ENCODE measurements at places on chromosomes 5 and 9.

DNA sequence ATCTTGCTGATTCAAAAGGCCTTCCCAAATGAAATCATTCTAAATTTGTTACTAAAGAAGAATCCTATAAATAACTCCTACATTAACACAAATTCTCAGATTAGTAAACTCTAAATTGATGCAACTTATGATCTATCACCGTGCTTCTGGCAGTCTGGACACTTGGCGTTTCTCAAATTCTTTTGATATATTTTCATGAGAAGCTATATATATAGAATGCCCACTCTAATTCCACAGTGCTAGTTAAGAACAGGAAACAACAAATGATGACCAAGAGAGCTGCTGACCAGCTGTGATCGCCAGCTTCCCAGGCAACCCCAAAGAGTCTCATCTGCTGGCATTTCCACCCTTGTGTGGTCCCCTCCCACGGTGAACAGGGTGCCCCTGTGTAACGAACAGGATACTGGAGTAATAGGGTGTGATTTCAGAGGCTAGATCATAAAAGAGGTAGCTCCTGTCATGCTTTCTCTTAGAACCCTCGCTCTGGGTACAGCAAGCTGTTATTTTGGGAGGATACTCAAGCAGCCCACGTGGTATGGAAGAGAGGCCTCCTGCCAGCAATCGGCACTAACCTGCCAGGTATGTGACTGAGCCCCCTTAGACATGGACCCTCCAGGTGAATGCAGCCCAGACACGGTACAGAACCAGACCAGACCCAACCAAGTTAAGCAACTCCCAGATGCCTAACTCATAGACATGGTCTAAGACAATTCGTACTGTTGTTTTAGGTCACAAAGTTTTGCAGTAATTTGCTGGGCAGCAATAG is 64.7 kb downstream of the CDC14B start:
- DNase-seq, result no peak

GRCh38 chr5:132438917-132439316 is 51.7 kb downstream of the IRF1 start:
- DNase-seq, result no peak

GRCh38 chr5:1431896-1432295 is 13.3 kb downstream of the SLC6A3 start:
- DNase-seq, result no peak

DNA sequence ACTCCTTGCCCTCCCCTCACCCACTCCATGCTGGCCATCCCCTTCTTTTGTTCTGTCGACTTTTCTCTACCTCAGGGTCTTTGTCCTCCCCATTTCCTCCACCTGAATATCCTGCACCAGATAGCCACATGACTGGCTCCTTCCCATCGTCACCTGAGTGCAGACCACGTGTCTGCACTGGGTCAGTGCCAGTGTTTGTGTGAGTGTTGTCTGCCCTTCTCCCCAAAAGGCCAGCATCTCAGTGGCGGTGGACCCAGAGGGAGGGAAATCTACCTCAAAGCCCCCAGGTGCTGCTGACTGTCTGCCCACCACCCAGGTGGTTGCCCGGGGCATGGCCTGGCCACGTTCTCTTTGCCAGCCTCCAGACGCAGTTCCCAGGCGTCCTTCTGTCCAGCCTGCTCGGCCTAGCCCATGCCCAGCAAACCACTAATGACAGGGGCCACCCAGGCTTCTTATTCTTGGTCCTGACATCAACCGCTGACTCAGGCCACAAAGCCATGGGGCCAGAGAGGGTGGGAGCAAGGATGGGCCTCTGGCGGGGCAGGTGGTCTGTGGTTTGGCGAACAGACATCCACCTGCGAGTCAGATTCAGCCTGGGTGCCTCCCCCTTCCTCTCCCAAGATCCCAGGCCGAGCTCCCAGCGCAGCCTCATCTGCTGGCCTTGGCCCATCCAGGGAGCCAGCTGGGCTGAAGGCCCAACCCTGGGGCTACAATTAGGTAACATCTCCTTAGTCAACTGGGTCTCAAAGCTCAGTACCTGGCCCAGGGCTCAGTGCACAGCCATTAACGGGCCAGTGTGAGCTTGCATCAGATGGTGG is 5.5 kb upstream of the NINJ1 start:
- DNase-seq, result no peak

- no peak for DNase-seq
Measured at GRCh38 chr5:151130922-151131891, 26.4 kb downstream of the ANXA6 start.

DNA sequence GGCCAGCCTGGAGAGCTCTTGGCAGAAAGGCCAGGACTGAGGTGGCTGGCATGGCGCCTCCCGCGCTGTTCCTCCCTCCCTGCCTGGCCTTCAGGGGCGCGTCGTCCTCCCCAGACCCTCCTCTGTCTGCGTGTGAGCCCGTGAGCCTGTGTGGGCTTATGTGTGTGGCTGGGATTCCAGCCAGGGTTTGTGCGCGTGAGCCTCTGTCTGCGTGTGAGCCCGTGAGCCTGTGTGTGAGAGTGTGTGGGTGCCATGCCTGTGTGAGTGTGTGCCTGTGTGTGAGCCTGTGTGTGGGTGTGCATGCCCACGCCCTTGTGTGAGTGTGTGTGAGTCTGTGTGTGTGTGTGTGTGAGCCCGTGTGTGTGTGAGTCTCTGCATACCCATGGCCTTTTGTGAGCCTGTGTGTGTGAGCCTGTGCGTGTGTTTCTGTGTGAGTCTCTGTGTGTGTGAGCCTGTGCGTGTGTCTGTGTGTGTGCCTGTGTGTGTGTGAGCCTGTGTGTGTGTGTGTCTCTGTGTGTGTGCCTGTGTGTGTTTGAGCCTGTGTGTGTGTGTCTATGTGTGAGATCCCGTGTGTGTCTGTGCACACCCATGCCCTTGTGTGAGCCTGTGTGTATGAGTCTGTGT is 13.0 kb downstream of the RXRA start:
- DNase-seq, result no peak

- no peak for DNase-seq
Measured at GRCh38 chr9:31683116-31683515, 701.3 kb upstream of the ACO1 start.

DNA sequence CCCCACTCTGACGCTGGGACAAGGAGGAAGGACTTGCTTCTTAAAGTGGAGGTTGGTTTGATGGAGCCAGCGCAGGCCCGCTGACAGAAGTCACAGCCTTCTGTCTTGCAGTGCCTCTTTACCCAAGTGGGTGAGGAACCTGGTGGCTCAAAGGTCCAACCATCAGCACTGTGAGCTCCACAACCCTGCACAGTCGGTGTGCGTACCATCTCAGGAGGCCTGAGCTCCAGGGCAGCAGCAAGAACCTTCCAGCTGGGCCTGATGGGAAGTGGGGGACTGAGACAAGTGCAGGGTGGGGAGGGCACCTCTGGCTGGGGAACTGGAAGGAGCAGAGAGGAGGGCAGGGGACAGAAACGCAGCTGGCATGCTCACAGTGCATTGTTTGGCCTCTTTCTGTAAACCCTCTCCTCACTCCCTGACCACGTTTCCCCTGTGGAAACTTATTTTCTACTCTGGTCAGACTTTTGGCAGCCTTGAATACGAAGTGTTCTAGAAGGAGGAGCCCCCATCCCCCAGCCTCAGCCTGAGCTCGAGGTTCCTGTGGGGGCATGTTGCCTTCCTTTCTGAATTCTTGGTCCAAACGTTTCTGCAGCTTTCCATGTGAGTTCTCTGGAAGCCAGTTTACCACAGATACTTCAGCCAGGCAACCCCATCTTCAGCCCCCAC is 178.5 kb upstream of the PITX1 start:
- no peak for DNase-seq

- DNase-seq, result no peak
Measured at GRCh38 chr9:98520221-98520960, 188.3 kb downstream of the GABBR2 start.

GRCh38 chr9:122930541-122931225 is 629 bp downstream of the ZBTB26 start:
- peak; percentile 33 for DNase-seq

DNA sequence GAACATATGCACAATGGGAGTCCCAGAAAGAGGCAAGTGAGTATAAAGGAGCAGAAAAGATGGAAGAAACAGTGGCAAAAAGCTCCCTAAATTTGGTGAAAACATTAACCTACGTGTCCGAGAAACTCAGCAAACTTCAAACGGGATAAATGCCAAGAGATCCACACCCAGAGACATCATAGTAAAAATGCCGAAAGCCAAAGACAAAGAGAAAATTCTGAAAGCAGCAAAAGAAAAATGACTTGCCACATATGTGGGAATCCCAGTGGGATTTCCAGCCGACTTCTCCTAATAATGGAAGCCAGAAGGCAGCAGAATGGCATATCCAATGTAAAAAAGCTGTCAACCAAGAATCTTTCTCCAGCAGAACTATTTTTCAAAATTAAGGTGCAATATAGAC is 101.2 kb downstream of the ADAMTS2 start:
- no peak for DNase-seq

- no peak for DNase-seq
Measured at GRCh38 chr5:122362361-122362760, 50.3 kb downstream of the SNCAIP start.

DNA sequence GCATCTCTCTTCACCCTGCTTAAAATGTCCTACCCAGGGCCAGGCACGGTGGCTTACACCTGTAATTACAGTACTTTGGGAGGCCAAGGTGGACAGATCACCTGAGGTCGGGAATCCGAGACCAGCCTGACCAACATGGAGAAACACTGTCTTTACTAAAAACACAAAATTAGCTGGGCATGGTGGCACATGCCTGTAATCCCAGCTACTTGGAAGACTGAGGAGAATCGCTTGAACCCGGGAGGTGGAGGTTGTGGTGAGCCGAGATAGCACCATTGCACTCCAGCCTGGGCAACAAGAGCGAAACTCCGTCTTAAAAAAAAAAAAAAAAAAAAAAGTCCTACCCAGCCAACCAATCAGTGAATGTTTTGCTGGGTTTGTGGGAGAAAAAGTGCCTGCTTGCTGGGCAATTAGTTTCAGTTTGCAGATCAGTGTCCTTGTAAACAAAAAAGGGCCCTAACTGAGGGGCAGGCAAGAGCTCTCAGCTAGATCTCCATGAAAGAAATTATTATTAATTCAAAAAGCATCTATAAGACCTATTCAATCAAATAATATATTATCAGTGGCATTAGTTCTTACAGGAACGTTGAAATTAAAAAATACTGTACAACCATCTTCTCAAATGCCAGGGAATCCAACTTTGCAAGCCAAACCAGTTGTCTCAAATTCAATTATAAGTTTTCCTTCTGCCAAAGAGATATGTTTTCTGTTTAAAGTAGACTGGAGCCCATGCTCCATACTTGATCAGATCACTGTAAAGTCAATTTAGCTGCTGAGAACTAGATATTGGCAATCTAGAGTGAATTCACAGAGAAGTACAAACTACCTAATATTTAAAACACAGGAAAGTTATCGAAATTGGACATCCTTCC is 3.9 kb downstream of the MEGF9 start:
- DNase-seq, result peak; percentile 74

- DNase-seq, result peak; percentile 45
Measured at GRCh38 chr5:55453211-55453610, 81.6 kb downstream of the PLPP1 start.

GRCh38 chr5:124461941-124462340 is 284.5 kb downstream of the ZNF608 start:
- no peak for DNase-seq

- DNase-seq, result no peak
Measured at GRCh38 chr5:153552886-153553285, 62.4 kb downstream of the GRIA1 start.

DNA sequence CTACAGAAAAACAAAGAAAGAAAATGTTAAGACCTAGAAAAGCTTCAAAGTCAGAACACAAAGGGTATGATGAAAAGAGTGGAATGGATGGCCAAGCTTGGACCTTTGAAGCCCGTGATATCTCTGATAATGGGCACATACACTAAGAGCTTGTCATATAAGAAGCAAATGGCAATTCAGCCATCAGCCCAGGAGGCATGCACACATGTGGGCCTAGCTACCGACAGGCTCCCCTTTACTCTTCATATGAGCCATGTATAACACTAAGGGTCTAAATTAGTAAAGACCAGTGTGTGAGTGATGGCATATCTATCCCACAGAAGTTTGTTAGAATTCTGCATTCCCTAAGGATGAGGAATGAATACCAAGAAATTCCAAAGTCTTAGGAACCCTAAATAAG is 20.1 kb downstream of the GRHPR start:
- DNase-seq, result no peak

- peak; percentile 67 for DNase-seq
Measured at GRCh38 chr5:39376293-39376714, 12.0 kb upstream of the C9 start.

- DNase-seq, result no peak
Measured at GRCh38 chr9:71108937-71109336, 12.5 kb downstream of the TRPM3 start.
